ENCODE measurements at places on chromosomes 2 and 18.

DNA sequence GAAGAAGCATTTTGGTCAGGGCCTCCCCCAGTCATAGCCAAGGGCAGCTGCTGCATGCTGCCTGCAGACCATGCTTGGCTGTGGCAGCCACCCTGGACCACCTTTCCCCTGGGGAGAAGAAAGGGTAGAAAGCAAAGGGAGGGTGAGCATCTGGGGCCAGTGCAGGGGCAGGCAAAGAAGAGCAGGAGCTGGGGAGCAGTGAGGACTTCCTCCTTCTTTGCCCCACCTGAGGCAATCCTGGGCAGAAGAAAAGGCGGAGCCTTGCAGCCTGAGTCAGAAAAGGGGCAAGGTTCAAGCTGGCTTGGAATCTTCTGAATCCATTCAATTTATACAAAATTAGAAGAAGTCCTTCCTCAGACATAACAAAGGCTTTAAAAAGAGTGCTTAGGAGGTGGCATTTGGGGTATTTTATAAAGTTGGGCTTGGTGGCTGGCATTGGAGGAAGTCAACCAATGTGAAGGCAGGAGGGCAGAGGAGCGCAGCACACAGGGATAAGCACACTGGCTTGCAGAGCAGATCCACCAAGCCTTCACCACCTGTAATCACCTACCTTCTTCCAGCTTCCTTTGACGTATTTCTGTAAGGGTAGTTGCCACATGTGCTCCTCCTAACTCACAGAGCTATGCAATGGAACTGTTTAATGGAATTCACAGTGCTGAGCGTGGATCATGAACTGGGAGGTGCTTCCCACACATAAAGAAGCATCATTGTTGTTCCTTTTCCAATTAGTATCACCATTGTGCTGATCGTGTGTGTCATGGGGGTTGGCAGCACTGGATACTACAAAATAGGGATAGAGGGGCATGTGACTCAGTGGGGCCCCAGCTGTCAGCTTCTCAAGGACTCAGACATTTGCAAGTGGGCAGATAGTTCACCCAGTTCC is 154.4 kb upstream of the EPAS1 start:
- DNase-seq: no peak

DNA sequence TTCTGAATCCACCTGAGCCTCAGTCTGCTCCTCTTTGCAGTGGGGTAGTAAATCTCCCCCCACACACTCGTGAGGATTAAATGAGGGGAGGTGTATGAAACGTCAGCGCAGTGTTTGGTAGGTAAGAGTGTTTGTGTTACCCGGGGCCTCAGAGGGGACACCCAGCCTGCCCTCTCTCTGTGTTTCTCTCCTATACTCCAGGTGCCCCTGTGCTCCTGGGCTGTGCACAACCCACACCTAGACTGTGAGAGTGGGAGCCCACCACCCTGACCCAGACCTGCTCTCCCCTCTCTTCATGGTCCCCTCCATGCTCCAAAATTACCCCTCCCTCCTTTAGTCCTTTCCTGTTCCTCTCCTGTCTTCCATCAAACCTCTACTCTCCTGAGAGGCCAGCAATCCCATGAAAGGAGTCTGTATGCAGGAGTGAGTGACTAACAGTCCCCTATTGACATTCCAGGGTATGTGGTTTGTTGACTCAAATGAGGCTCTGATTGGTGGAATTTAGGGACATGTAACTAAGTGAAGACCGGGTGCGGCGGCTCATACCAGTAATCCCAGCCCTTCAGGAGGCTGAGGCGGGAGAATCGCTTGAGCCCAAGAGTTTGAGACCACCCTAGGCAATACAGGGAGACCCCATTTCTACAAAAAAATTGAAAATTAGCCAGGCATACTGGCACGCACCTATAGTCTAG is 10.4 kb downstream of the CIB4 start:
- no peak for DNase-seq

DNA sequence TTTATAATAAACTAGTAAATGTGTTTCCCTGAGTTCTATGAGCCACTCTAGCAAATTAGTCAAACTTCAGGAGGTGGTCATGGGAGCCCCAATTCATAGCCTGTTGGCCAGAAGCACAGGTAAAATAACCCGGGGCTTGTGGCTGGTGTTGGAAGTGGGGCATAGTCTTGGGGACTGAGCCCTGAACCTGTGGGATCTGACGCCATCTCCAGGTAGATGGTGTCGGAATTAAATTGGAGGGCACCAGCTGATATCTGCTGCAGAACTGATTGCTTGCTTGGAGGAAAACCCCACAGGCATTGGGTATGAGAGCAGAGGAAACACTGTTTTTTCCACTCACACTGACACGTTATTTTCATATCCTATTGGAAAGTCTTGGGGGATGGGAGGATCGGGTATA is 14.1 kb downstream of the NMS start:
- DNase-seq: no peak

- DNase-seq: no peak
Measured at GRCh38 chr2:201933792-201934237, 99.8 kb upstream of the FZD7 start.

GRCh38 chr18:9596226-9596625 is 18.1 kb downstream of the PPP4R1 start:
- no peak for DNase-seq

- DNase-seq: no peak
Measured at GRCh38 chr2:219282943-219283581, 3.9 kb downstream of the DNAJB2 start.

DNA sequence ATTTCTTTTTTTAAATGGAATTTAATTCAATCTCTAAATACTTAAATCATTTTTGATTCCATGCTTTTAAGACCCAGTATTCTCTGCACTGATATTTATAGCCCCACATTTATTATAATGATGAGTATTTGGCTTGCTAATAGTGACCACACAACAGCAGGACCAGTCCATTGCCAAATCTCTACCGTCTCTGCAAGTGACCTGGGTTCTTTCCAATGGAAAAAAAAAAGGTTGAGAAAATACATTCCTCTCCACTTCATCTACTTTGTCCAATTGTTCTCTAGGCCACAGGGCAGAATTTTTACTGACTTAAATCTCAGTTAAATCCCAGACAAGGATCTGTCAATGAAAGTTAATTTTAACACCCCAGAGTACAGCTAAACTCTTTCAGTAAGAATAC is 20.5 kb downstream of the GRB14 start:
- no peak for DNase-seq

DNA sequence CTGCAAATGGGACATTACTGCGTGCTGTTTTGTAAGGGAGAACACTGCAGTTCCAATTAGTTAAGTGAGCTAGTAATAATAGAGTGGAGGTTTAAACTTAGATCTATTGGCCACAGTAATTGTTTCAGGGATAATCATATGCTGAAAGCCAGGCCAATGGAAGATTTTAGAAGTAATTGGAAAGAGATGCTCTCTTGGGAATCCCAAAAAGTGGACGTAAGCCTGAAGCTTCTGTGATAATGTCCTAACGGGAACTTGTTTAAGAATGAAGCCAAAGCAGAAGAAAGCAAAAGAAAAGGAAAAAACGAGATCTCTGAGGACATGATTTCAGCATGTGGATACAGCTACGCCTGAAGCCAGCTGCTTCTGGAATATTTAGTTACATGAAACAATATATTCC is 594.6 kb downstream of the SLC4A3 start:
- no peak for DNase-seq

GRCh38 chr2:149200109-149200520 is 130.3 kb upstream of the LYPD6 start:
- no peak for DNase-seq

GRCh38 chr18:76491473-76491775 is 3.6 kb downstream of the ZNF516 start:
- no peak for DNase-seq

DNA sequence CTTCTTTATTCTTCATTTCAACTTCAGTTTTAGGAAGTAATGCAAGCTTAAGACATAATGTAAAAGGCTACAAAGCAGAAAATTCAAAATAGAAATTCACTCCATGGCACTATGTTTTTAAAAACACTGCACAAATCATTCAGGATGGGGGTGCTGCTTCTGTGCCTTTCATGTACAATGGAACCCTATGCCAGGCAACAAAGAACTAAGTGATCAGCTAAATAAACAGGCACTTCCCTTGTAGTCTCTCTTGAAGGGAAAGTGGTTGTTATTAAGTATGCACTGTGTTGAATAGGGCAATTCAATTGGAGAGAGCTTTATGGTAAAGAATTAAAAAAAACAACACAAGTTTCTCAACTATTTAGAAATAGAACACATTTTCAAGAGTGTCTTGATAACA is 10.9 kb upstream of the ERBB4 start:
- no peak for DNase-seq

GRCh38 chr2:39919511-39920306 is 140.7 kb upstream of the THUMPD2 start:
- no peak for DNase-seq

DNA sequence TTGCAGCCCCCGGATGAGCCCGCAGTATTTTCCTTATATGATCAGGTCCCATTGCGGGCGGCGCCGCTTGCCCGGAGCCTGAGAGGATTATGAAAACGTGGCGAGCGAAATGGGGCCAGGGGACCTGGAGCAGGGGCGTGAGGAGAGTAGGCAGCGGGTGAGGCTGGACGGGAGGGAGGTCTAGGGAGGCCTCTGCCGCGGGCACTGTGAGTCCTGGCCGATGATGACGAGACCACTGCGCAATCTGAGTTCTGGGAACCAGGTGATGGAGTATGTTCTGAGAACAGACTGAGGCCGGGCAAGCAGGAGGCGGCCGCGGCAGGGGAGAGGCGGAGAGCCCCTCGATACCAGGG is 790 bp upstream of the ACAA2 start:
- DNase-seq: peak; percentile 11

DNA sequence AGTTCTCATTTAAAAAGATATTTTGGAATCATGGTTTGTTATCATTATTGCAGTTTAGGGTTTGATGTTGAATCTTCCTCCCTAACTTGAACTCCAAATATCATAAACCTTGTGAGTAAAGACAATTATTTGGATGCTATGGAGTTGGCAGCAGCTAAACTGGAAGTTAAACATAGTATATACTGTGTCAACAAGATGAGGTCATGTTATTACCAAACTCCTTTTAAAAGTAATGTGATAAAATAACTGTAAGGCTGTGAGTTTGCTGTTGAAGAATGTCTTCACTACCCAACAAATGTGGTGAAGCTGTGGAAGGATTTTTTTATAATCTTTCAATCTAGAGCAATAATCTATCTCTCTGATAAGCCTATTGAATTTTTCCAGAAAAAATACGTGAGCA is 16.0 kb downstream of the DNAH6 start:
- no peak for DNase-seq

- no peak for DNase-seq
Measured at GRCh38 chr2:6647046-6647445, 218.7 kb downstream of the CMPK2 start.

DNA sequence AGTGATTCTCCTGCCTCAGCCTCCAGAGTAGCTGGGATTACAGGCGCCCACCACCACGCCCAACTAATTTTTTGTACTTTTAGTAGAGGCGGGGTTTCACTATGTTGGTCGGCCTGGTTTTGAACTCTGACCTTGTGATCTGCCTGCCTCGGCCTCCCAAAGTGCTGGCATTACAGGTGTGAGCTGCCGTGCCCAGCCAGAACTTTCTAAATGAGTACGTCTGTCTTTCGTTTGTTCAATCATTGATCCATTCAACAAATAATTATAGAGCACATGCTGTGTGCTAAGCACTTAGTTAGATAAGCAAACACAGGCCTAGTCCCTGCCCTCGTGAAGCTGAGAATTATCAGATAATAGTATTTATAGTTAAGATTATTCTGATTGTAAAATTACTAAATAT is 56.5 kb downstream of the TTC39C start:
- no peak for DNase-seq

DNA sequence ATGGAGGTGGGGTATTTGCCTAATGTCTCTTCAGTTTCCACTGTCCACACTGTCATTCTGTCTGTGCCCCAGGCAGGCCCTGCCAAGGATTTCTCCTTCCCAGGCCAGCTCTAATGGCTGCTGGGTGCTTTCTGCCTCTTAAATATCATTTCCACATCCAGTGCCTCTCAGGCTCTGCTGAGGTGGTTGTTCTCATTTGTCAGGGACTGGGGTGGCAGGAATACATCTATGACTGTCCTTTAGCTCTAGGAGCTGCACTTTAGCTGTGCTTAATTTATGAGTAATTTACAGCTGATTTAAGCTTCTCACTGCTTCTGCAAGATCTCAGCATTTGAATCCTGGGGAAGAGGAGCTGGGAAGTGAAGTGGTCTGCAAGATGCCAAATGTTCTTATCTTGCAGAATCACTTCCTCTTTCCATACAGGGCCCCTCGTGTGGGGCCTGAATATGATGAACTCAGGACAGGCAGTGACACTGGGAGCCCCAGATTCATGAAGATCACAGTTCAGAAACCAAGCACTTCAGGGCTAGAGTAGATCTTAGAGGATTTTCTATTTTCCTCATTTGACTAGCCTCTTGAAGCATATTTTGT is 150.2 kb downstream of the FSHR start:
- no peak for DNase-seq

DNA sequence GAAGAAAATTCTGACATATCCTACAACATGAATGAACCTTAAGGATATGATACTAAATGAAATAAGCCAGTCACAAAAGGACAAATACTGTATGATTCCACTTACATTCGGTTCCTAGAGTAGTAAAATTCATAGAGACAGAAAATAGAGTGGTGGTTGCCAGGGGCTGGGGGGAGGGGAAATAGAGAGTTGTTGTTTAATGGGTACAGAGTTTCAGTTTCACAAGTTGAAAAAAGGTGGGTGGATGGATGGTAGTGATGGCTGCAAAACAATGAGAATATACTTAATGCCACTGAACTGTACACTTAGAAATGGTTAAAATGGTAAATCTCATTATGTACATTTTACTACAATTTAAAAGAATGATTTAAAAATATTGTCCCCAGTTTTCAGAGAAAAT is 53.3 kb upstream of the NFU1 start:
- no peak for DNase-seq

DNA sequence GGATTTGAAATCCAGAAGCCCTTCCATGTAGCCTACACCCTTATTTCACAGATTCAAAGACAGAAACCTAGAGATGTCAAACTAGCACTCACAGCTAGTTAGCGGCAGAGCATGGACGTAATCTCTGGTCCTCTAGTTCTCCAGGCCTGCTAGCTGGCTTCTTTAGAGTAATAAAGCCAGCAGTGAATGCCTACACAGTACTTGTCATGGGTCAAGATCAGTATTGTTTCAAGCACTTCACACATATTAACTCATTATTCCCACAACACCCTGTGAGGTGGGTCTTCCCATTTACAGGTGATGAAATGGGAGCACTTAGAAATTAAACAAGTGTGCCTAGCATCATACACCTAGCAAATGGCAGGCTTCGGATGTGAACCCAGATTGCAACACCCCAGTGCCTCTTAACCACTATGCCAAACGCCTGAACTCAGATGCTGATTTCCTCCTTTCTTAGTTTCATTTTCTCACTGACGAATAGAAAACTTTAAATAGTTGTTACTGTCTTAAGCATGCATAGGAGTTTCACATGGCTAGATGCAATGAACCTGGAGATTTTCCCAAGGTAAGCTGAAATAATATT is 14.5 kb upstream of the ZBTB14 start:
- no peak for DNase-seq
